ENCODE measurements at places on chromosomes 12 and 14.

GRCh38 chr12:31790759-31791158 lies 61.9 kb upstream of the AMN1 start:
- DNase-seq, result no peak

DNA sequence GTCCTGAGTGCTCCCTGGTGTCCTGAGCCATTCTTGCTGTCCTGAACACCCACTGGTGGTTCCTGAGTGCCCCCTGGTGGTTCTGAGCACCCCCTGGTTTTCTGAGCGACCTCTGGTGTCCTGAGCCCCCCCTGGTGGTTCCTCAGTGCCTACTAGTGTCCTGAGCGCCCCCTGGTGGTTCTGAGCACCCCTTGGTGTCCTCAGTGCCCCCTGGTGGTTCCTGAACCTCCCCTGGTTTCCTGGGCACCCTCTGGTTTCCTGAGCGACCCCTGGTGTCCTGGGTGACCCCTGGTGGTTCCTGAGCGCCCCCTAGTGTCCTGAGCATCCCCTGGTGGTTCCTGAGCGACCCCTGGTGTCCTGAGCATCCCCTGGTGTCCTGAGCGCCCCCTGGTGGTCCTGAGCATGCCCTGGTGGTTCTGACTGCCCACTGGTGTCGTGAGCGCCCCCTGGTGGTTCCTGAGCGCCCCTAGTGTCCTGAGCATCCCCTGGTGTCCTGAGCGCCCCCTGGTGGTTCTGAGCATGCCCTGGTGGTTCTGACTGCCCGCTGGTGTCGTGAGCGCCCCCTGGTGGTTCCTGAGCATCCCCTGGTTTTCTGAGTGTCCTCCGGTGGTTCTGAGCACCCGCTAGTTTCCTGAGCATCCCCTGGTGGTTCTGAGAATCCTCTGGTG lies 473.1 kb downstream of the TMEM121 start:
- DNase-seq, result peak; percentile 76

GRCh38 chr12:54390176-54390667 lies 5.7 kb upstream of the ZNF385A start:
- no peak for DNase-seq

GRCh38 chr12:131929581-131930456 lies 743 bp downstream of the PUS1 start:
- DNase-seq, result peak; percentile 66

DNA sequence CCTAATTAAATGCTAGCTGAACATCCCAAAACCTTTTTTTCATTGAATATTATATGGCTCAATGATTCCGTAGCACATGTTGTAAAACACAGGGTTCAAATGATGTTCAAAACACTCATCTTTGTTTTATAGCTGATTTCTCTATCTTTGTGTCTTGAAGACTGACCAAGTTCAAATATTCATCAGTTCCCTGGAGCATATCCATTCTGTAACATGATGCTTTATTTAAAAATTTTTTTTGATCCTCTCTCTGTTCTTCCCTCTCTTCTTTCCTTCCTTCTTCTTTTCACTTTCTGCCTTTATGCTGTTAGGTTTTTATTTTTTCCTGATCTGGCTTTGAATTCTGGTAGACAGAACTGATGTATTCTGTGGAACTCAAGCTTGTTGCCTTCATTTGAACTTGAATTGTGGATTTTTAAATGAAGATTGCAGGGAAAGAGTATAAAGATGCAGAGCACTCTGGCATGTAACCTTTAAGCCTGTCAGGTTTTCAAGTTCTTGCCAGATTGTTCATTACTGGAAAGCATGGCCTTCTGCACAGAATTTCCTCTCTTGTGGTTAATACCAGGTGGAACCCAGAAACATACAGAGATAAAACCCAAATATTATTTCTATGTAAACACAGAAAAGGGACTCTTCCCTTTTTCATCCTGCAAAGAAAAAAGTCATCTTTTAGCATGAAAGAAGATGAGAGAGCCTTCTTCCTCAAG lies 39.5 kb downstream of the PROX2 start:
- DNase-seq, result no peak

DNA sequence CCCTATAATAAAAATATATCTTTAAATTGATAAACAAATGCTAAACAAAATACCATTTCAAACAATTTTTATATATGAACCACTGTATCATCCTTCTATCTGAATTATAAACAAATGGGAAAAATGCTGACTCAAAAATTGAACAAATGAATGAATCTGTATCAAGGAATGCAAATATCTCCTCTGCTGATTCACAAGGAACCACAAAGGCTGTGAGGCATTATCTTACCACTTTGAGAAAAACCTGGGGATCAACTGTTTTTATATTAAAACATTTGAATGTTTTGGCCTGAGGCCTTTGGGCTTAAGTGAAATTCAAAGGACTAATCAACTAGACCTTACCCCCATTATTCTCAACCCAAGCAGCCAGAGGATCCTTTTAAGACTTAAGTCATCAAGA lies 86.3 kb downstream of the EML5 start:
- DNase-seq, result no peak

DNA sequence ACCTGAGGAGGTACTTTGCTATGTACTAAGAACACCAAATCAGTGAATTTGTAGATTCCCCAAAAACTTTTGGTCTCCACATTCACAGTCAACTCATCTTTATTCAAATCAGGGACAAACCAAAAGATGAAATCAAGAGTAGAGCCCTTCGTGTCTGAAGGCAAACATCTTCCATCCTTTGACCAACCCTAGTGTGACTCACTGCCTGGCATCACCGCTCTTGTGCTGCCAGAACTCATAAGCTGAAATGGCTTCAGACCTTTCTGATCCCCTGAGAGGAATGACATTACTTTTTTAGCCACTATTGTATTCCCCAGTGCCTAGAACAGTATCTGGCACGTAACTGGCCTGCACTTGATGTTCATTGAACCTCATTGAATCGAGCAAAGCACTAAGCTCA lies 50.1 kb downstream of the GOLGA5 start:
- no peak for DNase-seq

GRCh38 chr12:114500775-114501473 lies 95.0 kb upstream of the TBX5 start:
- DNase-seq, result no peak

DNA sequence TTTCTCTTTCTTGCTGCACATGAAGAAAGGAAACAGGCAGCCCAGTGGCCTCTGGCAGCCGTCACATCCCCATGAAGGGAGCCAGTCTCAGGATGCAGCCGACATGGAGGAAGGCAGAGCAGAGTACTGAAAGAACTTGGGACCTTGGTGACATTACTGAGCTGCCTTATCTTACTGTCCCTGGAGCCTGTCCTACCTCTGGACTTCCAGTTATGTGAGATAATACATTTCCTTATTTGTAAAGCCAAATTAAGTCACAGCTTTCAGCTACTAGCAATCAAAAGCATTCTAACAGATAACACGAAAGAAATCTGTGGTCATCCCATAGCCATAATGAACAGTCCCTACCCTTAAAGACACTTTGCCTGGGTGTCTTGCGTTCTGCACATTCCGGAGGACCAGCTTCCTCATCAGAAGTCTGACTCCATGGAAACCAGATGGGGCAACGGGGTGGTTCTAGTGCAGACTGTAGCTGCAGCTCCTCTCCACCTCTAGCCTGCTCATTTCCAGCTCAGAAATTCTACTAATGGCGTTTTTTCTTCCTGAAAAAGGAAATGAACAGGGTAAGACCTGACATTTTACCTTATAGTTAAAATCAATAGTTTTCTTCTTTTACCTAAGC lies 7.8 kb upstream of the EGLN3 start:
- no peak for DNase-seq

DNA sequence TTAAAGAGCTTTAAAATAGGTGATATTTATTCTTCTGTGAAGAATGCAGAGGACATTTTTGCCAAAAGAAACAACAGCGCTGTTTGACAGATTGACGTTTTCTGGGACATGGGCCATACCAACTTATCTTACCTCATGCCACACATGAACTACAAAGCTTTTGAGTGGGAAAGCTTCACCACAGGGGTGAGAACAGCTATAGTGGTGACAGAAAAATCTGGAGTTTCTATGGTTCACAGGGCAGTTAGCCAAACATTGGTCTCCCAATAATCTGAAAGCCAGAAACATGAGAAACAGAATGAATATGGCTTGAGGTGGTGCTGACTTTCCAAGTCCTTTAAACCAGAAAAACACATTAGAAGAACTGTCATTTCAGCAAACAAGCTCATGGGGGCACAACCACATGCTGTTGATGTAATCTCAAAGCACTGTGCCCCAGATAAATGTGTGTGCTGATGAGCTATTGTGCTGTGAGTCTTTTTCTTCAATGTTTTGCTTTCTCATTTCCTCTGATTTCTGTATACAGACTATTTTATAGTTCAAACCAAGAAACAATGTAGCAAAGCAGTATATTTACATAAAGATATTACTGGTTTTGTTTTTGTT lies 905.4 kb downstream of the SLC16A7 start:
- DNase-seq, result no peak

- no peak for DNase-seq
Measured at GRCh38 chr12:125033288-125033687, 31.9 kb upstream of the AACS start.

DNA sequence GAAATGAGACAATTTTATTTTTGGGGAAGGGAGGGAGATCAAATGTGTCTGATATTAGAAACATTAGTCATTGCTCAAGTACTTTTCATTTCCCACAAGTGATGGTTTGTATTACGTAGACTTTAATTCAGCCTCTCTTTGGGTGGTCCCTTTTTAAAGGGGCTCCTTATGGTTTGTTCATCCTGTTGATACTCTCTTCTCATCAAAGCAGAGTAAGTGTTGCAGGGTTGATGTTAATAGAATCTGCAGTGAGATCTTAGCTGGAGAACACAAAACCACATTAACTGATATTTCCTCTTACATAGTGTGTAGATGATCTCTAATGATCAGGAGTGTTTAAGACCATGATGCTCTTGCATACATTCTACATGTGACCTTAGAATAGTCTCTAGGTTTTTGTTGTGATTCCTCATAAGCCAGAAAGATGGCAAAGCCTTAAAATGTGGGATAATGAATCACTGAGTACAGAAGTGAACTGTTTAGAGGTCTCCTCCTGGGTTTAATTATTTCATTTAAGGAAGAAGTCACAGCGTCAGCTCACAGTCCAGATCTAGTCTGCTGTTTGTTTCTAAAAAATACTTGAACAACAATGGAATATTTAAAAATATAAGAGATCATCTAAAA lies 87.4 kb upstream of the PTPRR start:
- no peak for DNase-seq

DNA sequence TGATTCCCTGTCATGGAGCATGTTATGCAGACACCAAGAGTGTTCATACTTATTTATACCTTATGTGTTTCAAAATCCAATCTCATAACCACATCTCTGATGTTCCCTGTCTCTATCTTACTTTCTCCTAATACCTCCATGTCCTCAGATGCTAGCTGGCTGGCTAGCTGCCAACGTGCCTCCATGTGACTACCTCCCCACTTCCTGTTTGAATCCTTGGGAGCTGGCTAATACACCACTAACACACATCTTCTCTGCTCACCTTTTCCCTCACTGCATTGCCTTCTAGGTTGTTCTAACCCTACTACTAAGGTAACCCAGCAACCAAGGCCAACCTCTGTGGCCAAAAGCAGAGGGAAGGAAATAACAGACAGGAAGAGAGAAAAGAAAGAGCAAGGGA lies 27.3 kb downstream of the TTC5 start:
- no peak for DNase-seq

DNA sequence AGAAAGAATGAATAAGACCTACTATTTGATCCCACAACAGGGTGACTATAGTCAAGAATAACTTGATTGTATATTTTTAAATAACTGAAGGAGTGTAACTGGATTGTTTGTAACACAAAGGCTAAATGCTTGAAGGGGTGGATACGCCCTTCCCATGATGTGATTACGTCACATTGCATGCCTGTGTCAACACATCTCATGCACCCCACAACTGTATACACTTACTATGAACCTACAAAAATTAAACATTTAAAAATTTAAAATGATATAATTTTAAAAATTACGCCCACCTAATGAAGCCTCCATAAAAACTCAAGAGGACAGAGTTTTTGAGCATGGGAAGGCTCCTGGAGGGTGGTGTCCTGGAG lies 94.5 kb downstream of the SCARB1 start:
- DNase-seq, result no peak

DNA sequence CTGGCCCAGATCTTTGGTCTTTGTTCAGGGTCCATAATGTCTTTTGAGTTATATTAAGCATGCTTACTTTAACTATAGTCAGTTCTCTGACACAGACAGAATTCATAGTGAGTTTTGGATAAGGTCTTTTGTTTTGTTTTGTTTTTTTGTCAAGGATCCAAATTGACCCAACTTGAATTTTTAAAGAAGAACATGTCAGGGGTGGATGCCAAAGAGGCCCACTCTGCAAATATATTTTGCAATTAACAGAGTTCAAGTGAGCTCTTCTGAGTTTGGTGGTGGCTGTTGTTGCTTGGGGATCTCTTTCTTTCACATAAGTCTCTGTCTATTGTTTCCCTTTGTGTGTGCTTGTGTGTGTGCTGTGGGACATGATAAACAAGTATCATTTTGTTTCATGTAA lies 34.4 kb upstream of the PMCH start:
- no peak for DNase-seq

DNA sequence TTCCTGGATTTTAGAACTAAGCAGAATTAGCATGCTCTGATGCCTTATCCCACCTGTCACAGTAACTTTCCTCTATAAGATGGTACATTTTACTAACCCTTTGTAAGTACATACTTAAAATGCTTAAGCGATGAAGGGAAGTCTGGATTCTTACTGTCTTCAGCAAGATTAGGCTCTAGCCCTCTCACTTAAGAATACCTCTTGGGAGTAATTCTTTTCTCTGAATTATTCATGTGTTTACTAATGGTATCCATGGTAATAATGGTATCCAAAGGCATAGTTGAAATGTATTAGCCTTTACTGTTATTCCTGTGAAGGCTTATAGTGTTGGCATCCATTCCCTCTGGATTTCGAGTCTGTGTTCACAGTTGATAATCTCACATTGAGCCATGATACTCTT lies 176.9 kb downstream of the MON2 start:
- DNase-seq, result no peak

GRCh38 chr14:101760138-101761011 lies 1.1 kb upstream of the PPP2R5C start:
- DNase-seq, result peak; percentile 91

- no peak for DNase-seq
Measured at GRCh38 chr14:101813171-101813759, 51.8 kb downstream of the PPP2R5C start.

DNA sequence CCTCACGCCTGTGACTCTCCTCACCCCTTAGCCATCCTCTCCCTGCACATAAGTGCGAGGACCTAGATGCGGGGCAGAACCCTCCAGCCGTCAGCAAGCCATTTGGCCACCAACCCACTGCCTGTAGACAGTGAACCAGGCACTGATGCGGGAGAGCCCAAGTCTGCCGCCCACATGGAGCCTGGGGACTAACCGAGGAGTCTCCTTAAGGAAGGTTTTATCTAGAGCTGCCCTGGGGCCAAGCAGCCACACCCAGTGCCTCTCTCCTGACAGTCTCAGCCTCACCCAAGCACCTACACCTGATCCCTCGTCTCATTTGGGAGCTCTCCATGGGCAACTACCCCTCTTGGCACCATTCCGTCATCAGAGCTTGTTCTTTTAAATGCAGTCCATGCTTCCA lies 72.7 kb downstream of the CHGA start:
- DNase-seq, result no peak
